ENCODE measurements at places on chromosomes 5 and 9.

GRCh38 chr5:65111961-65112658 lies 343.4 kb downstream of the CWC27 start:
- DNase-seq, result no peak

GRCh38 chr5:54001976-54002775 lies 308.2 kb downstream of the ARL15 start:
- no peak for DNase-seq

DNA sequence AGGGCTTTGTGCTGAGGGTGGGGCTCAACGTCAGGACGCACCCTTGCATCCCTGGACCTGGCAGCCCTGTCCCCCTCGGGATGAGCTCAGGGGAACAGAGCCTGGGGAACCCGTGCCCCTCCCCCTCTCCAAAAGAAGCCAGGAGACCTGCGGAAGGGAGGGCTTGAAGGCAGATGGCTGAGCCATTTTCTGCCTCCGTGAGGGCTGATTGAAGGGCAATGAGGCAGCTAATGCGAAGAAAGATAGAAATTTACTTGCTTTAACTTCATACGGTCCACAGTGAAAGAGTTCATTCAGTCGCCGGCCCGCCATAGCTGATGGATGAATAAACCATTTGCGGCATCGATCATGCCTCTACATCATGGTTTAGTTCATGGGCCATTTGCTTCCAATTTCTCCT lies 28.8 kb downstream of the ASS1 start:
- no peak for DNase-seq

GRCh38 chr5:135830876-135831275 lies 3.6 kb upstream of the SLC25A48 start:
- DNase-seq, result peak; percentile 12

- no peak for DNase-seq
Measured at GRCh38 chr9:126531591-126531990, 82.1 kb upstream of the LMX1B start.

DNA sequence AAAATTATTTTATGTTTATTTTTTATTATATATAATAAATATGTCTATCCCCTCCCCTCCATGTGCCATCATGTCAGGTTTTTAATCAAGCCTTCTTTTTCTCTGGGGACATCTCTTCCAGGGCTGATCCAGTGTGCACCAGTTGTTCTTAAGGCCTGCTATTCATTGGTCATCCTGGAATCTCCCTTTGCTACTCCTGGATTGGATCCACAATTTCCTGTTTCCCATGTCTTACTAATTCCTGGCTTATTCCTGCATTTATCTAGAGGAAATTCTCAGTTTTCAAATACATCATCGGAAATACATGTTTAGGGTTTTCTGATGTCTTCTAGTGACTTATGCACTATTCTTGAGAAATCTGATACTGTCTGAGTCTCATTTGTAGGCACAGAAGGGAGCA lies 56.8 kb downstream of the ANGPTL2 start:
- no peak for DNase-seq

GRCh38 chr9:12847561-12847960 lies 72.7 kb downstream of the LURAP1L start:
- DNase-seq, result no peak

DNA sequence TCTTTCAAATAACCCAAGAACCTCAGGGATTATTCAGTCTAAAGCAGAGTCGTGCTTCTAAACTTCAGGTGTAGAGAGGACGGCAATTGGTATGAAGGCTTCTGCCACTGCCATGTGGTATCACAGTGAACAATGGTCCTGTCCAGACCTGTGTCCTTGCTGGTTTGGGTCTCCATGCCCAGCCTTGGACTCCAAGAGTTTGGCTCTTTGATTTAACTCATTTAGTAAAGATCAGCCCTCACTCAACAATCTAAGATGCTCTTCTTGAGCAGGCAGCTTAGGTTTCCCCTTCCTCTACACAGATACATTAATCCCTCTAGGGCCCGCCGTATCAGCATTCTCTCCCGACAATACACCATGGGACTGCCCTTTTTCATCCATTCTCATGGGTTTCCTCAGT lies 518.0 kb downstream of the RAB3C start:
- DNase-seq, result no peak
